ENCODE measurements at places on chromosomes 11 and 22. TPM values are rescaled to one million over a fixed set of nuclear protein-coding genes. Genes with fewer than 3 reads are reported as not detected.

- DNase-seq = peak; percentile 17
Measured at GRCh38 chr22:49704345-49705215, 123.1 kb downstream of the BRD1 start.

The TMPRSS13 gene
- 0.71 TPM for polyA plus RNA-seq

GRCh38 chr11:20631519-20632168 lies 32.2 kb downstream of the SLC6A5 start:
- no peak for DNase-seq

DNA sequence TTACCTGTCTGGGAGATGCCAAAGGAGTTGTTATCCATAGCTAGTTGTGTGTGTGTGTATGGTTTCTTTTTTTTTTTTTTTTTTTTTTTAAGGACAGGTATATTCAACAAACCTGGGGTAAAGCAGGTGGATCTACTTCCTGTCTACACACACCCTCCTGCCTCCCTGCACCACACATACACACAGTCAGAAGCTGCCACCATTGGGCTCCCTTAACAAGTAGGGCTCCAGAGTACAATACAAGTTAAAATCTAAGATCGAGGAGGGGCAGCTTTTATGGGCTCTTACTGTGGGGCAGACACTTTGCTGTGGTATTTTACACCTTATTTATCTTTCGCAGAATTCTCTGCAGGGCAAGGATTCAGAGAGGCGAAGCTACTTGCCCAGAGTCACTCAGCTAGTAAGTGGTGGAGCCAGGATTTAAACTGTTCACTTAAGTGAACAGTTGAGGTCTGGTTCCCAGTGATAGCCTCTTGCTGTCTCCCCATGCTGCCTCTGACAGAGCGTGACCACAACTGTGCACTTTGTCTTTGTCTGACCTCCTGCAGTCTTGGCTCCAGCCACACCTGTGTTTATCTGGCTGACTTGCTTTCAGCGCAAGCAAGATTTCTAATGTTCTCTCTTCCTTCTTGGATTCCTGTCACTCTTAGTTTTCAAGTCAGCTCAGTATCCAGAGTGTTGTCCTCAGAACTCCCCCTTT lies 135.0 kb downstream of the CSNK2A3 start:
- no peak for DNase-seq

- DNase-seq = no peak
Measured at GRCh38 chr22:39254789-39255298, 10.1 kb upstream of the PDGFB start.

The OR52B2 gene
- polyA plus RNA-seq = not detected

The CCDC73 gene
- 0.30 TPM for polyA plus RNA-seq

DNA sequence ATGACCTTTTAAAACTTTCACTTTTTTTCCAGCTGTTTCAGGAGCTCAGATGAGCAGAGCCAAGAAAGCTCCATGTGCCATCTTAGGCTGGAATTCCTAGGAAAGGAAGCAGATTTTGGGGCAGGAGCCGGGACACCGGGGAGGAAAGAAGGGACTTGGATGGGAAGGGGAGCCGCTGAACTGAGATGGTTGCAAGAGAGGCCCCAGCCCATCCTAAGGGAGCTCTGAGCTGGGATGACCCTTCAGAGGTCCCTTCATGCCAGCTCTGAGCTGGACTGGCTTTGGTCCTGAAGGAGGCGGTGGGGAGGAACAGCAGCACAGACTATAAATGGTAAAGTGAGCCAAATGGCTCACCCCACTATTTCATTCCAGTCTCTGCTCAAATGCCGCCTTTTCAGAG lies 55.2 kb upstream of the SLC22A12 start:
- DNase-seq = no peak

DNA sequence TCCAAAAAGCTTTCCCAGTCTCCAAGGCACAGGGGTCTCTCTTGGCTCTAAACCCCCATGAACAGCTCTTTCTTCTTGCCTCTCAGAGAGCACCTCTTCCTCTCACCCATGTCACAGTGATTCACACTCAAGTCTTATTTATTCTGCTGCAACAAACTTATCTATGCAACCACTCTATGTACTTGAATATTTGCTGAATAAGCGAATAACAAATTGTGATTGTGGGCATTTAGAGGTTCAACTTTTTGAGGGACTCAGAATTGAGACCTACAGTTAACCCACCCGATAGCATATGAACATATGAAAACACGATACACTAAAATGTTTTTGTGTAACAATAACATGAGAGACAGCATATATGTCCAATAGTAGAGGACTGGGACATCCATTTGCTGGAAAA lies 137.1 kb upstream of the NARS2 start:
- DNase-seq = no peak

- DNase-seq = no peak
Measured at GRCh38 chr11:117510646-117511045, 183.0 kb downstream of the CEP164 start.

GRCh38 chr11:29482510-29482909 lies 534.3 kb downstream of the KCNA4 start:
- DNase-seq = peak; percentile 7

DNA sequence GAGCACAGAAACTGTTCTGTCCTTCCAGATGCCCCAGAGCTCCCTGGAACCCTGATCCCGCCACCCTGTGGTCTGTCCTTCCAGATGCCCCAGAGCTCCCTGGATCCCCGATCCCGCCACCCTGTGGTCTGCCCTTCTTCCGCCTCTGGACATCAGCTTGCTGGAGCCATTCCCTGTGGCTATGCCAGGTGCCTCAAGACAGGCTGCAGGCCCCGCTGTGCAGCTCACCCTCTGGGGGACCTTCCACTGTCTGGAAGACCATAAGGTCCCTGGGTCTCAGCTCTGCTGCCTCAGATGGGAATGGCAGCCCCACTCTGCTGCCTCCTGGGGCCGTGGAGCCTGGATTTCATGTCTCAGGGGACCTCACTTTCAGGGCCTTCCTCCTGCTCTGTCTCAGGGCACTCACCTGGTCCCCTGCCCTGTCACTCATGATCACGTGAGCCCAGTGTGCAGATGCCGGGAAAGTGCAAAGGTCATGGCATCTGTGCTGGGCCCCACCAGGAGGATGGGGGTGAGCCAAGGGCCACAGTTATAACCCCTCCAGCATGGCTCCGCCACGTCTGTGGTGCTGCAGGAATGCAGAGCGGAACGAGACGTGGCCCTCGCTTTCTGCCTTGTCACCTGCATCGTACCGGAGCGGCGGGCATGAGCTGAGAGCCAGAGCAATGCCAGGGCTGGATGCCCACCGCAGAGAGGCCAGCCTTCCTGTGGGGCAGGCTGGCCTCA lies 1520.7 kb downstream of the BRD1 start:
- DNase-seq = no peak

DNA sequence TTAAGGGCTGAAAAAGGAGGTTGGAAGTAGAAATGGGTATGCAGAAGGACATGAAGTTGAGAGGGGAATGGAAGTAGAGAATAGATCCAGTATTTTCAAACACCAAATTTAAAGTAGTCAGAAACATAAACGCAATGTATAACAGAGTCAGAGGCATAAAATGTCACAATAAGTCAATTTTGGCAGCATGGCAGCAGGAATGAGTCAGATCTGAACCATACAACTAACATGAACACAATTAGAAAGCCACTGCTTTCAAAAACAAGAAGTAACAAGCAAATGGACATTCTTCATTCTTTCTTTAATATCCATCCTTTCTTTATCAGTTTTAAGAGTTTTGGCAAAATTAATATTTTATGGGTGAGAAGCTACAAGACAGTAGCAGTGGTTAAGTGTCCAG lies 2.5 kb downstream of the CHORDC1 start:
- no peak for DNase-seq

- no peak for DNase-seq
Measured at GRCh38 chr22:23501261-23501619, 78.8 kb downstream of the IGLL1 start.

The CFAP68 gene
- 48.6 TPM for polyA plus RNA-seq

The ANGPTL5 gene
- not detected for polyA plus RNA-seq

GRCh38 chr11:18310800-18311340 lies 11.1 kb downstream of the HPS5 start:
- no peak for DNase-seq

DNA sequence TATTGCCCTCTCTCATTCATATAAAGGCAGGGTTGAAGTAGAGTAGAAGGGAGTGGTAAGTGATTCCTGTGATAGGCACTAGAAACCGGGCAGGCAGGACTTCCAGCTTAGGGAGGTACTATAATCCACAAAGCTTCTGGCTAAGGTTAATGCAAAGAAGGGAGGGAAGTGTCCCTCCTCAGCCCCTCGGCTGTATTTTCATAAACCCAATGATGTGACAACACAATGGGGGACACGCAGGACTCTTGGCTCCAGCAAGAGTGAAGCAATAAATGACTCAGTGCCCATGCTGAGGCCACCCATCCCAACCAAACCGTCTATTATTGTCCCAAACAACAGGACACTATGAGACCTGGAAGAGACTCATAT lies 90.7 kb downstream of the ETS1 start:
- DNase-seq = no peak

DNA sequence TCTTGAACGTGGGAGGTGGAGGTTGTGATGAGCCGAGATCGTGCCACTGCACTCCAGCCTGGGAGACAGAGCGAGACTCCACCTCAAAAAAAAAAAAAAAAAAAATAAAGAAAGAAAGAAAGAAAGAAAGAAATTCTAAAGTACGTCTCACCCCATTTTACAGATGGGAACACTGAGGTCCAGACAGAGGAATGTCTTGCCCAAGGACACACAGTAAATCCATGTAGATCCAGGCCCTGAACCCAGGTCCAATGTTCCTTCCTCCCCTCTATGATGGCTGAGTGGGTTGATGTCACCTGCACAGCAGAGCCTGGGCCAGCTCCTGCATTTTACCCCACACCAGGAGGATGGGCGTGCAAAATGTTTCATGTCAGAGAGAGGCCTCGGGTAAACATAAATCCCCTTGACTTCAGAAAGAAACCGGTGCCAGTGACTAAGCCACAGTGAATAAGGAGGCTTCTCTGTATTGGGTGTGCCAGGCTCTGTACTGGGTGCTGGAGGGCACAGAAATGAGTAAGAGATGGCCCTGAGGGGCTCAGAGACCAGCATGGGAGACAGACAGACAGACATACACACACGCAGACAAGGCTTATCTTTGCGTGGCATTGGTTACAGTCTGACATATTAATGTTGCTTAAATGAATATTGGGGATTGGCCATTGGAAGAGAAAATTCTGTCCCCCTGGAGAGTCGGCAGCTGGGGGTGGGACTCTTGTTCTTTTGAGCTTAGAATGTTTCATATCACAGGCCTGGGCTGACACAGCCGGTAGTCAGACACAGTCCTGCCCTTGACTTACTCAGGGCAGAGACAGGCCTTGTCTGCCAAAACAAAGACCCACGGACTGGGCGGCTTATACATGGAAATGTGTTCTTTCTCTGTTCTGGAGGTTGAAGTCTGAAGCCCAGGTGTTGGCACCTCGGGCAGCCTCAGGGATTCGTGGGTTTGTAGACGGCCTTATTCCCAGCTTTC lies 105.4 kb downstream of the MIAT start:
- no peak for DNase-seq

DNA sequence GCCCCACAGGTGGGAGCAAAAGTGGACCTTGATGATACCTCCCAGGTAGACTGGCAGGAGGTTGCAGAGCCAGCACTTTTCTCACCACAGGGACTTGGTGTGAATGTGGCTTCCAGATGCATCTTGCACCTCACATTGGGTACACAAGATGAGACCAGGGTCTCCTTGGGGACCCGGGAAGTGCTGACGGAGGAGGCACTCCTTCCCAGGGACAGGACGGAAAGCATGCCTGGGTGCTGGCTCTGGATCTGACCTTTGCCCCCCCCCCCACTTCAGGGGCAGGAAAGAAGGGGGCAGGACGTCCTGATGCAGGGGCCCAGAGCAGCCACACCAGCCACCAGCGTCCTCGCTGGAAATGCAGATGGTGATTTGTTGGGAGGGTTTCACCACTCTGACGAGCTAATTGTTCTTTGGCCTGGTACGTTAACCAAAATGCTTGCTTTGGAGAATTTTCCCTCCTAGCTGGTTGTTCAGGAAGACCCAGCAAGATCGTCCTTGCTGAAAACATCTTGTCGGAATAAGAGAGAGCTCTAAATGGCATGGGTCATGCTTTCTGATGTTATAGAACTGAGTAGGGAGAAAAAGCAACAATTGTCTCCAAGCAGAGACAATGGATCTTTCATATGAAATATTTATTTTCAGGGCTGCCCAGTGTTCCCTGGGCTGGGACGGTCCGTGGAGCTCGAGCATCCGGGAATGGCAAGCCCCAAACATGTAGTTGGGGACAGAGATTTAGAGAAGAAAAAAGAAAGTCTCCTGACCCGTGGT lies 74.4 kb upstream of the PPARA start:
- no peak for DNase-seq

DNA sequence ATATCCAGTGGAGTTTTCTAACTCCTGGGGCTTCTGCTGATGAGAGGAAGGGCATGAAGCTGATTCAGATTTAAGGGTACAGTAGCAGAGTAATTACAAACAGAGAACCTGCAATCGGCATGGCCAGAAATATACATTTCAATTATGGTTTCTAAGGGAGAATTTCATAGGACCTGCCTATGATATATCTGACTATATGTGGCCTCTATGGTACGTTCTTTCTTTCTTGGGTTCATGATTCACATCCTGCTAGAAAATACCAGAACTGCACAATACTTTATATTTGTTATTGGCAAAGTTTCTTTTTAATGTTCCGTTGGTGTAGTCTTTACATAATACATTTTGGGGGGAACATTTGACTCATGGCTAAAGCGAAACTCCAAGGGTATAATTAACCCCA lies 63.1 kb upstream of the TTC12 start:
- no peak for DNase-seq

DNA sequence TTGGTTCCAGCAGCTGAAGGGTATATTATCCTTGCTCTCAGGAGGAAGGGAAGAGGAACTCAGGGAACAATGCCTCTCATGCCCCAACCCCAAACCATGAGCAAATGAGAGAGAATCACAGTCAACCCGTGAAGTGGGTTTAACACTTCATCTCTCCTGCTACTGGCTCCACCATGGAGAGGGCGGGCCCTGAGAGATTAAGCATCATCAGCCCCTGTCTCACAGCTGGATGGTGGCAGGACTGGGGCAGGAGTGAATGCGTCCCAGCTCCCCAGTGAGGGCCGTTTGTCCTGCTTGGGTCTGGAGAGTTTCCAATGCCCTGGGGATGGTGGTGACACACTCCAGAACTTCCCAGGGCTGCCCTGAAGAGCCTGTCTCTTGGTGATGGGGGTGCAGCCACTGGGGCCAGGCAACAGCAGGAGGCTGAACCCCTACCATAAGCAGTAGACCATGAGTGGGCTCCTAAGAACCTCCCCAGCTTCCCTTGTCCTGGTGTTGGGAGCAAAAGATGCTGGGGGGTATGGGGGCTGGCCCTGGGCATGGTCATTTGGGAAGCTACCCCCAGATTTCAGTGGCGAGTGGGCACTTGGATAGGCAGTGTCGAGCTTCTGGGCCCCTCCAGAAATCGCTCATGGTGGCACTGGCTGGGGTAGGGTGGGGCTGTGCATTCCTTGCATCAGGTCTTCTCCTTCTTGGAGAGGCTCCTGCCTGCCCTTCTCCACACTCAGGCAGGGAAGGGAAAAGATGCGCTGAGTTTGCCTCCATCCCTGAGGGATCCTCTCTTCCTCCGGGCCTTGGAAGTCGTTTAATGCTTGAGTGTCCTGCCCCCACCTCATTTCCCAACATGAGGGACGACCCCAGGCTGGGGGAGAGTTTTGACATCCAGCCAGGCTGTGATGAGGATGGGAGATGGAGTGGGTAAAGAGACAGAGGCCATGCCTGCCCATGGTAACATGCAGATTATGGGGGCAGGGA lies 157.5 kb downstream of the ST3GAL4 start:
- no peak for DNase-seq

GRCh38 chr22:24160546-24160945 lies 20.7 kb upstream of the SUSD2 start:
- no peak for DNase-seq

- DNase-seq = peak; percentile 23
Measured at GRCh38 chr11:83249972-83250593, 36.1 kb downstream of the CCDC90B start.

The SLC22A6 gene
- polyA plus RNA-seq = 25.1 TPM
